Upper lobe of right lung (tissue), 1 donor: ENCODE measurements at places on chromosomes 5 and 9. TPM values are rescaled to one million over a fixed set of nuclear protein-coding genes. Genes with fewer than 3 reads are reported as not detected.

DNA sequence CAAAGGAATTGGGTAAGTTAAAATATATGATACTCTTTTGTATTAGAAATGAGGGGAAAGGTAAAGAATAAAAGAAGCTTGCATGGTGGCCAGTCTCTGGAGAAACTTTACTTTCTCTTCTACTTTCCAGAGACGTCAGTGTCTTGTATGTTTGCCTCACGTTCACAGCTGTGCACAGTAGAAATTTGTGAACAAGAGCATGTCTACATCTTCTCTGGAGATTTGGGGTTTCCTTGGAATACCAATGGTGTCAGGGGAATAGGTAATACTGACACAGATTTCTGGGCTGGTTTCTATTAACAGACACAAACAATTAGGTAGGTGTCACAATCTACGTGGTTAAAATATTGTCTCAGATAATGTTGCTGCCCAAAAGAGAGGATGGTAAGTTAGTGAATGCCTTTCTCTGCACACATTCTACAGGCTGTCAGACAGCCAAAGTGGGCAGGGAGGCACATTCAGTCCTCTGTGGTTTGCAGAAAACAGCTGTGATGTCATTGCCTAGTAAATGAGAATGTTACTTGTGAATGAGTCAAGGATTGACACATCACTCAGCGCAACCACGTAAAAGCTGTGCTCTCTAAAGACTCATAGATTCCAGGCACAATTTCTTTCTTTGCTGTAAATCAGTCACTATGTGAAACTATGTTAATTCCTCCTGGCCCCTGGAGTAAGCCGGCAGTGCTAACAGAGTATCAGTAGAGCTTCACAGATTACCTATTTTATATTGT lies 397.1 kb downstream of the MAN2A1 start:
- no peak overlapping the region for H3K27ac ChIP-seq
- no peaks in the 10 kb centered on the region for H3K27me3 ChIP-seq
- no peak for DNase-seq
- H3K4me1 ChIP-seq: no peaks in the 10 kb centered on the region
- H3K36me3 ChIP-seq: no peaks in the 10 kb centered on the region
- H3K4me3 ChIP-seq: no peak overlapping the region

- no peak overlapping the region for H3K4me3 ChIP-seq
- no peaks in the 10 kb centered on the region for H3K4me1 ChIP-seq
- no peaks in the 10 kb centered on the region for H3K27me3 ChIP-seq
Observed at GRCh38 chr9:34862043-34862442, 96.0 kb upstream of the PHF24 start.

Gene C9orf50
- total RNA-seq: not detected

DNA sequence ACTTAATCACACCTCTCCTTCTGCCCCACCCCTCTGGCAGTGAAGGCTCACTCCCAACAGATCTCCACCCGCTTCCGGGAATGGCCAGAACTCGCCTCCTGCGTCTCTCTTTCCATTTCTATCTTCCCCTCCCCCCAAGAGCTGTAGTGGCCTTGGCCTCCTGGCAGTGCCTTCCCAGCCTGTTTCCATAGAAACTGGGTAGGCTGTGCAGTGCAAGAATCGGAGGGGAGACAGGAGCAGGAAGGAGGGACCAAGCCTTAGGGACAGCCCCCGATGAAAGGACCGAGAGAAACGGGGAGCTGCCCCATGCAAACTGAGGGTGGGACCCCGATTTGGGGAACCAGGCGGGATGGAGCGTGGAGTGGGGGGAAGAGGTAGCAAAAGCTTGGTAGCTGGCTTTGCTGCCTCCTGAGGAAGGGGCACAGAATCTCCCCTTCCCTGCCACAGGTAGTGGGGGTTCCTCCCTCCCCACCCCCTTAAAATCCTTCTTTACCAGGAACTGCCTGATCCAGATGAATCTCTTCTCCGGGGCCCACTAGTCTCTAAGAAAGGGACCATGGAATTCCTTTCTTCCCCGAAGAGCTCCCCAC lies 4.5 kb upstream of the PCDH1 start:
- peaks cover 34% of the 10 kb centered on the region for H3K27me3 ChIP-seq
- no peaks in the 10 kb centered on the region for H3K36me3 ChIP-seq
- no peak overlapping the region for H3K27ac ChIP-seq
- no peak overlapping the region for H3K4me3 ChIP-seq
- DNase-seq: no peak

Gene IL13
- not detected for total RNA-seq

- no peaks in the 10 kb centered on the region for H3K4me1 ChIP-seq
- H3K27ac ChIP-seq: no peak overlapping the region
- H3K27me3 ChIP-seq: no peaks in the 10 kb centered on the region
- H3K4me3 ChIP-seq: no peak overlapping the region
Observed at GRCh38 chr9:17688834-17689233, 110.0 kb downstream of the SH3GL2 start.

Gene TEX48
- total RNA-seq: not detected
